ENCODE measurements at places on chromosomes 2 and 18.

DNA sequence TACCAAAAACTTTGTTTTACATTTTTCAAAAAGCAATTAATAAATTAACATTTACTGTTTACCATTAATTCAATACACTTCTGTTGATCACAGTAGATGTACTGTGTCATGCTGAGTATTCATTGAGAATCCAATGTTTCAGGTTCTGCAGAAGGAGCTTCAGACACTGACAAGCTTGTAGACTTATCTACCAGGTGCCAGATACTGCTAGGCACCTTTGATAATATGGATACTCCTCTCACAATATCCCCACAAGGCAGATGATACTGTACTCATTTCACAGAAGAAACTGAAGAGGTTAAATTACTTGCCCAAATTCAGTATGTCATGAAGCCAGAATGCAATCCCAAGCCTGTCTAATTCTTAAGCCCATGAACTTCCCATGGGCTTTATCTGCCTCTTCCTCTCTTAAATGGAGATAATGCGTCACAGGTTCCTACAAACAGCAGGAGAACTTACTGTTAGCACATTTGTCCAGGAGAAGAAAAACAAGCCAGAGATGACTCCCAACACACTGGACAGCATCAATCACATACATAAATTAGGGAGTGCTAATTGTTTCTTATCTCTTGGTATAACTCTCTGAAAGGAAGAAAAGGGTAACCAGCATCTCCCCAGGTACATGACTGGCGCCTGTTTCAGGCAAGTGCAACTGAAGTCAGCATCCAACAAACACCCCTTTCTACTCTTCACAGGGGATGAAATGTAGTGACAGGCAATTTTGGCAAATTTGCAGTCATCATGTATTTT is 27.4 kb downstream of the ITSN2 start:
- DNase-seq, result no peak

GRCh38 chr2:46555646-46556234 is 76.4 kb downstream of the TMEM247 start:
- DNase-seq, result no peak

- DNase-seq, result no peak
These were observed 17.7 kb downstream of the MAP2 start for GRCh38 chr2:209441541-209441940.

DNA sequence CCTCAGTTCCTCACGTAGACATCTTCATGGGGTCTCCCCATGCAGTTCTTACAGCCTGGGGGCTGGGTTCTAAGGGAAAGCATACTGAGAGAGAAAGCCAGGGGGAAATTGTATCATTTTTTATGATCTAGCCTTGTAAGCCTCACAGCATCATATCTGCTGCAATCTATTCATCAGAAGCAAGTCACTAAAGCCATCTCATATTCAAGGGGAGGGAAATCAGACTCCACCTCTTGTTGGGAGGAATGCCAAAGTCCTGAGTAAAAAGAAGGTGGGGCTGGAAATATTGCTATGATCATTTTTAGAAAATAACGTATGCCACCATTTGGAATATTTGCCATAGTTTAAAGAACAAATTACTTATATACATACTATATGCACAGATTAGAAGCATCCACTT is 304.6 kb downstream of the TXNL1 start:
- DNase-seq, result no peak

DNA sequence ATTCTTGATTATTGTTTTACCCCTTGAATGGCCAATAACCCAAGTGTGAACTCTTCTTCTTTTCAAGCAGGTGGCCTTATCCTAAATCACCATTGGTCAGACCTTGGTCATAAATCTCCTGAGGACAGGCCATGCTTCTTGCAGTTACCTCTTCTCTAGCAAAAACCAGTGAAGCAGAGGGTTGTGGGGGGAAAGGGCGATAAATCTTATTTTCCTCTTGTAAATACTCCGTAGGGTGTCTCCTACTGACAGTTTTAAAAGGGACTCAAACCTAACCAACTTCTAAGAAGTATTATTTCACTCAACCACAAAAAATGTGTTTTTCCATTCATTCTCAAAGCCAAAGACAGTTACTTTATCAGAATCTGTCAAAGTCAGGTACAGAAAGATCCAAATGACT is 168.1 kb upstream of the RMP24 start:
- no peak for DNase-seq

DNA sequence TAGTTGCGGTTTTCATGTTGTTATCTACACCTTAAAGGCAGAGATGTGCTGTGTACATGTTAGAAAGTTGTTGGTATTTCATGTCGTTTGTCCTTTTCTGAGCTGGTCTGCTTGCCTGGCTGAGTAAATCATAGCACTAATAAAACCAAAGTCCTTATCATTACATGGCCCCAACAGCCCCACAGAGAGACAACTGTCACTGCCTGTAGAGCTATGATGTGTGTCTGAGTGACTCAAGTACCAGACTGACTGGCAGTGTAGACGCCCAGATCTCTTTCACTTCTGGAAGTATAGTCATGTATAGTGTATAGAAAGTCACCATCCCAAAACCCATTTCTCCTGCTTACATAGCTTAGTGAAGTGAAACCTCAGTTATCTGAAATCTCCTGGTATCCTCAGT is 4.3 kb downstream of the SOCS6 start:
- DNase-seq, result no peak
